CD4-positive, CD25-positive, alpha-beta regulatory T cell (primary cell): ENCODE measurements at places on chromosomes 4 and X.

DNA sequence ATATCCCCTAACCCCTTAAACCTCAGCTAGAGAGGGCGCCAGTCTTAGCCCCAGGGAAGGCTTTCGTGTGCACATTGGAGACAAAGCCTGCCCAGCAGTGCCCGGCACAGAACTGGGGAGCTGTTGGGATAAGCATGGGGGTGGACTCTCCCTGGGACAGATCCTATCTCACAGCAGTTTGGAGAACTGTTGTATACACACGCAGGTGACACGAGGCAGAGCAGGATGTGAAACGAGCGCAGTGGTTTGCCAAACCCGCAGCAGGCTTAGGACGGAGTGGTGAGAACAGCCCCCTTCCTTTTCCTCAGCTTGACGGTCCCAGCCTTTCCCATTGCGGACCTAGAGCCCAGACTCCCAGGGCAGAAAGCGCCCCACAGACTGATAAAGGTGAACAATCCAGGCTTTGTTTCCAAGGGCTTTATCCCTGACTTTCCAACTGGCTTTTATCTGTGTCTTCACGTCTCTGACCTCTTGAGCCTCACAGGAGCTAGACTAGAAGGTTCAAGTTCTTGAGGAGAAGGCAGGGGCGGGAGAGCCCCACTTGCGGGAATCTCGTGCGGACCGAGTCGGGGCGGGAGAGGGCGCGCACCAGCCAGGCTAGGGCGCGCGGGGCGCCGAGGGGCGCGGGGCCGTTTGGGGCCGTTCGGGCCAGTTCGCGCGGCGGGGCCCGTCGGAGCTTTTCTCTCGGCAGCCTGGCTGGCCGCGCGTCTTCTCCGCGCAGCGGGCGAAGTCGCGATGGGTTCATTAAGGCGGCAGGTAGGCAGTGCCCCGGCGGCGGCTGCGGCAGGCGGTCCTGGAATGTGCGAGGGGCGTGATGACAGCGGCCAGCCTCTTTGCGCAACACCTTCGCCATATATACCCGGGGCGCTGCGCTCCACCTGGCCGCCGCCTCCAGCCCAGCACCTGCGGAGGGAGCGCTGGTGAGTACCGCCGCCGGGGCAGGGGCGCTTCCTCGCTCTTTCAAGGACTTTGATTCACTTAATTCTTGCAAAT lies at the start of gene SLC34A2:
TSS of gene SLC34A2 (plus strand) at position 881 of the 993 bp plus-strand sequence. CDS start 6,650 bp downstream, outside the sequence.
- H3K27ac ChIP-seq, result no peak within 1 kb of the TSS
- H3K27me3 ChIP-seq, result peaks cover 10% of the 10 kb centered on the region
- no peak for DNase-seq
- H3K36me3 ChIP-seq, result no peaks in the 10 kb centered on the region

GRCh38 chrX:41828826-41829225 lies 94.5 kb downstream of the CASK start:
- no peaks in the 10 kb centered on the region for H3K4me1 ChIP-seq
- no peaks in the 10 kb centered on the region for H3K27me3 ChIP-seq
- no peak overlapping the region for H3K27ac ChIP-seq

DNA sequence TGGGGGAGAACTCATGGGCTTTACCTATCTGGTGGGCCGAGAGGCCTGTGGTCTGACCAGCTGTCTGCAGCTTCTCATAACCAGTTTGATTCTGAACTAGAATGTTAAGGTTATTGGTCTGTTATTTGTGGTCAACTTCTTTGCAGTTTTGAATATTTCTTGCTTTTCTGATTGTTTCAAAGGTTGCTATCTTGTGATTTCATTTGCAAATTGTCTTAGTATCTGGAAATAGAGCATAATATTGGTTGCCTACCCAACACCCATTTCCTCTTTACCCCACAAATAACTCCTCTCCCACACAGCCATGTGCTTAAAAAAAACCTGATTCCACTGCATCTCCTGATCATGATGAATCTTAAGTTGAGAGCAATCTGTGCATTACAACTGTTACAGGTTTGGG lies 39.1 kb upstream of the BMP2K start:
- no peak overlapping the region for H3K4me3 ChIP-seq
- no peaks in the 10 kb centered on the region for H3K36me3 ChIP-seq
- no peaks in the 10 kb centered on the region for H3K27me3 ChIP-seq
- DNase-seq, result no peak

DNA sequence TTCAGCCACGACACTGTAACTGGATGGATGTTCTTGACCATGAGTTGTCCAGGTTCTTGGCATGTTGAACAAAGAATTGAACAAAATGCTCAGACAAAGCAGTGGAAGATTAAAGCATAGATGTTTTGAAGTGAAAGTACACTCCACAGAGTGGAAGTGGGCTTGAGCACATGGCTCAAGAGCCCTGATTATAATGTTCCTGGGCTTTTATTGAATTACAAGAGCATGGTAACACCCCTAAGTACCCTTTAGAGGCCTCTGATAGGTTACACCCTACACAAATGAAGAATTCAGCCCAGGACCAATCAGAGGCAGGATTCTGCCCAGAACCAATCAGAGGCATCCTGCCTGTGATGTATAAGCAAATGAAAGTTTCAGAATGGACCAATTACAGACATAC lies 33.5 kb downstream of the SLC10A6 start:
- no peak for DNase-seq
- H3K4me3 ChIP-seq, result no peak overlapping the region
- no peaks in the 10 kb centered on the region for H3K4me1 ChIP-seq

GRCh38 chrX:85994797-85995196 lies 52.6 kb downstream of the CHM start:
- no peak overlapping the region for H3K27ac ChIP-seq
- H3K4me1 ChIP-seq, result peaks cover 3% of the 10 kb centered on the region
- DNase-seq, result no peak
- H3K36me3 ChIP-seq, result no peaks in the 10 kb centered on the region
- H3K4me3 ChIP-seq, result no peak overlapping the region
- H3K27me3 ChIP-seq, result no peaks in the 10 kb centered on the region

- H3K27ac ChIP-seq, result peak overlapping the region; percentile 97
- peak overlapping the region; percentile 94 for H3K4me3 ChIP-seq
- peaks cover 15% of the 10 kb centered on the region for H3K36me3 ChIP-seq
- DNase-seq, result no peak
These were observed 875 bp downstream of the LAP3 start for GRCh38 chr4:17577665-17578481.

- no peak overlapping the region for H3K27ac ChIP-seq
- H3K36me3 ChIP-seq, result no peaks in the 10 kb centered on the region
- H3K4me3 ChIP-seq, result no peak overlapping the region
- H3K27me3 ChIP-seq, result no peaks in the 10 kb centered on the region
- DNase-seq, result no peak
- H3K4me1 ChIP-seq, result no peaks in the 10 kb centered on the region
These were observed 298.5 kb upstream of the BMP3 start for GRCh38 chr4:80732010-80732409.

GRCh38 chr4:55661398-55662056 lies 25.4 kb upstream of the NMU start:
- H3K4me3 ChIP-seq, result no peak overlapping the region
- no peak overlapping the region for H3K27ac ChIP-seq
- no peak for DNase-seq
- H3K4me1 ChIP-seq, result no peaks in the 10 kb centered on the region

- H3K36me3 ChIP-seq, result no peaks in the 10 kb centered on the region
- H3K27ac ChIP-seq, result no peak overlapping the region
- no peaks in the 10 kb centered on the region for H3K27me3 ChIP-seq
- no peak for DNase-seq
- H3K4me1 ChIP-seq, result peaks cover 3% of the 10 kb centered on the region
- no peak overlapping the region for H3K4me3 ChIP-seq
These were observed 39.2 kb downstream of the FGFRL1 start for GRCh38 chr4:1050486-1051213.

GRCh38 chr4:133151691-133152329 lies 2.7 kb downstream of the PCDH10 start:
- peaks cover 13% of the 10 kb centered on the region for H3K27me3 ChIP-seq
- no peak overlapping the region for H3K27ac ChIP-seq
- DNase-seq, result no peak
- no peak overlapping the region for H3K4me3 ChIP-seq
- no peaks in the 10 kb centered on the region for H3K36me3 ChIP-seq

DNA sequence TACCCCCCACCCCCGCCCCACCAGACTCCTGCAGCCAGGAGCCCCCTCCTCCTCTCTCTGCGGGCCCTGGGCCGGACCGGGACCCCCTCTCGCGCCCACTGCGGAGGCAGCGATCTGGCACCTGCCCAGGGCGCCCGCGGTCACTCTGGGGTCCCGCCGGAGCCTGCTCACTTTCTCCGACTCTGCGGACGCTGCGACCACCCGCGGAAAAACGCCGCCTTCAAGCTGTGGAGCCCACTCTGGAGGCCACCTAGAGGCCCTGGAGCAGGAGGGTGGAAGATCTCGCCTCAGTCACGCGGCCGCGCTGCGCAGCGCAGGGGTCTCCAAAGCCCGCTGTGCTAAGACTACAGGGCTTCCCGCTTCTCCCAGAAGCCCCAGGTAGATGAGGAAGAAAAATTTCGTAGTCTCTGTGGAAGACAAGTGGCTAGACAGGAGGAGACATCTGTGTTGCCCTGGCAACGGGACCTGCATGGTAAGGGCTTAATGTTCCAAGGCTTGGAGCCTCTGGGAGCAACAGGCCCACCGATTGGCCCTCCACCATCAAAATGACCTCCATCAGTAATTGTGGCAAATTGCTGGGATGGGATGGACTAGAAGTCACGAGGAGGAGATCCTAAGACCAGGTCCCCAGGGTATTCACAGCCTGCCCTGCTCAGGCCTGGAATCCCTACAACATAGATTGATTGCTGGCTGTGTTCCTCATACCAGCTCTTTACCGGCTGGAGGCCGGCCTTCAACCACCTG lies at the start of gene PNMA6F:
TSS of gene PNMA6F (minus strand) at position 387 of the 744 bp plus-strand sequence. CDS start 1,093 bp downstream, outside the sequence.
- DNase-seq, result no peak
- no peak within 1 kb of the TSS for H3K4me3 ChIP-seq
- H3K4me1 ChIP-seq, result peaks cover 3% of the 10 kb centered on the region
- H3K36me3 ChIP-seq, result no peaks in the 10 kb centered on the region

GRCh38 chr4:79875344-79875899 lies 197.6 kb downstream of the ANTXR2 start:
- H3K27me3 ChIP-seq, result peaks cover under 1% of the 10 kb centered on the region
- DNase-seq, result no peak
- no peaks in the 10 kb centered on the region for H3K36me3 ChIP-seq
